ENCODE measurements at places on chromosomes 16 and 17. TPM values are rescaled to one million over a fixed set of nuclear protein-coding genes. Genes with fewer than 3 reads are reported as not detected.

Gene CLTC
- total RNA-seq = 360 TPM

Gene PRSS8
- 1.5 TPM for total RNA-seq

Gene POLG2
- total RNA-seq = 2.7 TPM

Gene POLR3E
- total RNA-seq = 27.0 TPM

Gene EFCAB5
- total RNA-seq = 0.53 TPM

Measured in glomerular endothelial cell (primary cell).